Astrocyte (in vitro differentiated cells and primary cell): ENCODE measurements at places on chromosomes 1 and 21. TPM values are rescaled to one million over a fixed set of nuclear protein-coding genes. Genes with fewer than 3 reads are reported as not detected.

CHRM3 gene
- total RNA-seq = 1.1 and 1.7 TPM in 2 replicates

SMCP gene
- total RNA-seq = not detected in 2 replicates

DNA sequence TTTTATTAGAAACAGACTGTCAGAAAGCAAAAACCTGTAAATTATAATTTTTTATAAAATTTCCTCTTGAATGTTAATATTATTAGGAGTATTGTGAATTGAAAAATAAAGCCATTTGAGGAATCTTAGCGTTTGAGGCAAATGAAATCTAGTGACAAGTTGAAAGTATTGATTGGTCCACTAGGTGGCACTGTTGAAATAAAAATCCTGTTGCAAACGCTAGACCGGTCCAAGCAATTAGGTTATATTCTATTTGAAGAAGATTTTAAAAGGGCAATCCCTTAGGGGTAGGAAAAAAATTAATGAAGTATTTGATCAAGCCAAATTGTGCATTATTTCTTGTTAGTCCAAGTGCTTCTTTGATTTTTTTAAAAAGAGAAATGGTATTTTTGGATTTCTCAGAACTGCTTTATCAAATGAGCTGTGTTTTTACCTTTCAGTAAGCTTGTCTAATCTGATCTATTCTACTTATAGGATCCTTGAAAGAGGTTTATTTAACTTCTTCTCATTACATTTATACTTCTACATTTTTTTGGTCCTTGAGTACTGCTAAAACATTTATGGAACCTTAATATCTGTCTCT is 57.7 kb downstream of the ATG4C start:
- peak; percentile 26 for DNase-seq
- H3K27me3 ChIP-seq = no peaks in the 10 kb centered on the region
- no peak overlapping the region for H3K27ac ChIP-seq
- no peak overlapping the region for H3K4me3 ChIP-seq
- H3K4me1 ChIP-seq = no peaks in the 10 kb centered on the region
- no peaks in the 10 kb centered on the region for H3K36me3 ChIP-seq

- no peak for DNase-seq
- no peaks in the 10 kb centered on the region for H3K4me1 ChIP-seq
- H3K36me3 ChIP-seq = no peaks in the 10 kb centered on the region
- H3K27me3 ChIP-seq = peaks cover 28% of the 10 kb centered on the region
- H3K27ac ChIP-seq = no peak overlapping the region
Observed at GRCh38 chr1:10721381-10722321, 74.8 kb downstream of the CASZ1 start.

- DNase-seq = peak; percentile 20
- no peaks in the 10 kb centered on the region for H3K36me3 ChIP-seq
- no peaks in the 10 kb centered on the region for H3K27me3 ChIP-seq
- H3K27ac ChIP-seq = no peak overlapping the region
- peaks cover 29% of the 10 kb centered on the region for H3K4me1 ChIP-seq
Observed at GRCh38 chr1:157104598-157105293, 5.1 kb upstream of the ETV3L start.
